ENCODE measurements at places on chromosomes 7 and 10. TPM values are rescaled to one million over a fixed set of nuclear protein-coding genes. Genes with fewer than 3 reads are reported as not detected.

GRCh38 chr7:99543081-99543671 is 8.7 kb downstream of the FAM200A start:
- no peak for DNase-seq

DNA sequence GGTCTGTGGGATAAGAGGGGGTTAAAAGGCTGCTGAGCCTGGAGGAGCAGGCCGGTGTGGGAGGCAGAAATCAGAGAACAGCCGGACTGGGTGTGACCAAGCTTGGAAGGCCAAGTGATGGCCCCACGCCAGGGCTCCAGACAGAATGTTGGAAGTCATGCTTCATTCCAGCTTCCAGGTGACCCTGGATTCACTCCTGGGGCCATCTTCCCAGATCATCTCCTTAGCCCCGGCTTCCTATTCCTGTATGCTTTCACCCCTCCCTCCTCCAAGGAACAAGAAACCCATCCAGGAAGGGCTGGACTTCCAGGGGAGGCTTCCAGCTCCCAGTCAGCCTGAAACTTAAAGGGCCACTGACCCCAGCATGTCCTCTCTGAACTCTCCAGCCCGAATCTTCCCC is 1.0 kb downstream of the INMT start:
- peak; percentile 89 for DNase-seq

- DNase-seq, result no peak
Measured at GRCh38 chr10:95391581-95392216, 100.9 kb upstream of the PDLIM1 start.

DNA sequence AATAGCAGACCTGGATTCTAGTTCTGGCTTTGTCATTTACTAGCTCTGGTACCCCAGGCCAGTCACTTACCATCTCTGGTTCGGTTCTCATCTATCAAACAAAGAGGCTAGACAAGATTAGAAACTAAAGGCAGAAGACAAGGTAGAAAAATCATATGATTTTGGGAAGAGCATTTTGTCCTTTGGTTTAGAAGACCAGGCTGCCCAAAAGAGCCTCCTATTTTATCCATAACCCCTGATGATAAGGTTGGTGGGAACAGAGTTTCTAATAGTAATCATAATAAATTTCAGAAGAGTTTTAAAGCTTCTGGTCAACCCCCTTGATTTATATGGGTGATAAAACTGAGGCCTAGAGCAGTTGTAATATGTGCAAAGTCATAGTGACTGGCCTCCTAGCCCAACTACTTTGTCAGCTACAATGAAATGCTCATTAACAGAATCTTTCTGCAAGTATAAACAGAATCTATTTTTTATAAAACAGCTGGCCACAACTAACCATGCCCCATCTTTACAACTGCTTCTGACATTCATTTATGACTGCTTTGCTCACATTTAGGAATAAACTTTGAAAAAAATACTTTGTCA is 23.4 kb downstream of the COX15 start:
- no peak for DNase-seq

GRCh38 chr7:19621740-19622139 is 87.1 kb downstream of the POLR1F start:
- no peak for DNase-seq

DNA sequence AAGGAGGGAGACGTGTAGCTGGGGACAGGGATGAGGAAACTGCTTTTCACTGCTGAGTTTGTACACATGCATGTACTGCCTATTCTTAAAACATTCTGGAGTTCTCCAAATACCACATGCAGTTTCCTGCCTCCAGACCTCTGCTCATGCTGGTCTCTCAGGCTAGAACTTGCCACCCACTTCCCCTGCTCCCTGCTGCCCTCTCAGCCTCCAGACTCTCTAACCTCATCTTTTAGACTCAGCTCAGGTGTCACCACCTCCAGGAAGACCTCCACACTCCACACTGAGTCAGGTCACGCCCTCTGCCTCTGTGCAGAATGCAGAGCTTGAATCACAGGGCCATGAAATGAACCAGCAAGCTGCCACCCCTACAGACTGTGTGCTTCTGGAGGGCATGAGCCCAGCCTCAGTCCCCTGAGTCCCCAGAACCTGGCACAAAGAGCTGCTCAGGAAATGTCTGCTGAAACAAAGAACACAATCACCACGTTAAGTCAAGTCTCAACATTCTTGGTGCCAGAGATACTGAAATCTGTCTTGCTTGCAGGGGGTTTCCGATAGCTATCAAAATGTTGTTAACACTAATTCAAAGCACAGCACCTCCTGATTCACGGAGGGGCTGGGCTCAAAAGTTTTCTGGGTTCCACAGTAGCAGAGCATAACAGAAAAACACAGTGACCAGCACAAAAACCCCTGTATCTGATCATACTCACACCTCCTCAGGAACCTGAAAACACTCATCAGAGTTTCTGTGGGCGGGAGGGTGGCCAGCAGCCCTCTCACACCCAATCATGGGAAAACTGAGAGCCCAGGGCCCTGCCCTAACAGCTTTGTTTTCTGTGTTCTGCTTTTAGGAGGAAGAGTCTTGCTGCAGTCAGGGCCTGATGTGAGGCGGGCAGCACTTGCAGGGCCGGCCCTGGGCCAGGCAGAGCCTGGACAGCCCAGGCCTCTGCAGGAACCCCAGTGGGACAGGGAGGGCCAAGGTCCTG is 21.1 kb downstream of the FAM53B start:
- peak; percentile 54 for DNase-seq

Gene TAS2R4
- total RNA-seq, result 0.95 TPM

Gene CCDC71L
- total RNA-seq, result 20.5 TPM

Gene WDR86
- 2.6 TPM for total RNA-seq

Gene FAM13C
- total RNA-seq, result 92.8 TPM

Data from adrenal gland (tissue), 19 donors.